Natural killer cell treated with Interleukin-12 subunit alpha and Interleukin-12 subunit beta and Interleukin-15 and Interleukin-18, amount 100 ng/mL, for 72 hours (primary cell): ENCODE measurements at places on chromosomes 1 and 21. TPM values are rescaled to one million over a fixed set of nuclear protein-coding genes. Genes with fewer than 3 reads are reported as not detected.

- H3K4me3 ChIP-seq = no peak overlapping the region
- no peak for DNase-seq
- H3K36me3 ChIP-seq = no peaks in the 10 kb centered on the region
- H3K27ac ChIP-seq = no peak overlapping the region
Measured at GRCh38 chr1:247576514-247576913, 11.6 kb upstream of the OR2G2 start.

CD52 gene
- 17.2 TPM for total RNA-seq

DNA sequence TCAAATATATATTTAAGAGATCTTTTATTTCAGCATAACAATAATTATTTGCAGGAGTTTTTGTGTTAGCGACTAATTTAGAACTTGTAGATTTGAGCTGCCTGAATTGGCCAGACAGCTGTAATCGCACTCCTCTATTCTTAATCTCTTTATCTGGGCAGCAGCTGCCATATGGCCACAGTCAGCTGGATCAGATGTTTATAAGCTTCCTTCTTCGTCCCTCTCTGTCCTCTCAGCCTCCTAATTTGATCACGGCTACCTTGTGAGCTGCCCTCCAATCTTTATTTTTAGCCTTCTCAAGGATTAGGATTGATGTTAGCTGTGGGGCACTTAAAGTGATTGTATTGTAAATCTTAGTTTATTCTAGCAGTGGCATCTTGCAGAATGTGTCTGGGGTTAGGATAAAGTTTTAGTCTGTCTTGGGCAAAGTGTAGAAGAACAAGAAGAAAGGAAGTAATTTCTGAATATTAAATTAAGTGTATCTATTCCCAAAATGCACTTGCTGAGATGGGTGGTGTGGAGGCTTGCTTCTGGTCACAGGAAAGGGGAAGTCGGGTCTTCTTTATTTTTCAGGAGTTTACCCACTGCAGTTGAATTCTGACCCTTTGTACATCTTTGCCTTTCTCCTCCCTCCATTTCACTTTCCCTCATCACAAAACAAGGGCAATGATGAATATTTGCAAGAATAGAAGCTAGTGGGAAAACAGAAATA is 1.1 kb downstream of the ZBTB18 start:
- no peaks in the 10 kb centered on the region for H3K36me3 ChIP-seq
- DNase-seq = no peak
- H3K4me1 ChIP-seq = peaks cover 14% of the 10 kb centered on the region
- no peak overlapping the region for H3K4me3 ChIP-seq

DNA sequence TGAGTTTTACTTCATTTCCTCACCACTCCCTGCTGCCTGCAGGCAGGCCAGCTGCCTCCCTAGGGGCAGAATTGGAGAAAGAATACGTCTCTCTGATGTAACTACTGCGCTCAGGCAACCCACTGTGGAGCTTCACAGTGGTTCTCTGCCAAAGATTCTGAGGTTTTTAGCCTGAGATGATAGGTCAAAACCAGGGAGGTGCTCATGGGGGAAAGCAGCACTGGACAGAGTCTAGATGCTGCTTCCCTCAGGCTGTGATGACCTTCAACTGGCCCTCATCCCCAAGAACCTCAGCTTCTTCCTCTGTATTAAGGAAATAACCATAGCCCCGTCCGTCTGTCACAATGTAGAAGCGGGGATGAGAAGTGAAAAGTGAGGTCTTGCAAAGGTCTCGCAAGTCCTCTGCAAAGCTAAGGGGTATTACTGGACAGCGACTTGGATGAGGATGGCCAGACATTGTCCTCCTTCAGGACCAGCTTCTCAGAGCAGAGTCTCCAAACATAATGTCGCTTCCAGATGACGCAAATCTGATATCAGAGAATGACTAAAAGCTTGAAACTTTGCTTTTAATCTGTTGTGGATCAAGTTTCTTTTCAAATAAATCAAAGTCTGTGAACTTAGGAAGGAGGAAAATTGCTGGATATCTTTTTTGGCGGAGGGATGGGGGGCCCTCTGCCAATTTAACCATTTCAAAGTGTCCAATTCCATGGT is 65.9 kb upstream of the ATP5PO start:
- no peak overlapping the region for H3K4me3 ChIP-seq
- peaks cover 10% of the 10 kb centered on the region for H3K36me3 ChIP-seq
- peaks cover 76% of the 10 kb centered on the region for H3K4me1 ChIP-seq
- no peak for DNase-seq

- H3K36me3 ChIP-seq = no peaks in the 10 kb centered on the region
- H3K27me3 ChIP-seq = peaks cover 3% of the 10 kb centered on the region
- no peak overlapping the region for H3K27ac ChIP-seq
- H3K4me1 ChIP-seq = no peaks in the 10 kb centered on the region
Measured at GRCh38 chr1:107183011-107183410, 42.2 kb downstream of the NTNG1 start.

- H3K27ac ChIP-seq = no peak overlapping the region
- H3K36me3 ChIP-seq = no peaks in the 10 kb centered on the region
- peaks cover 9% of the 10 kb centered on the region for H3K4me1 ChIP-seq
- no peaks in the 10 kb centered on the region for H3K27me3 ChIP-seq
- no peak for DNase-seq
Measured at GRCh38 chr1:87902830-87903229, 574.1 kb downstream of the LMO4 start.

- H3K4me1 ChIP-seq = no peaks in the 10 kb centered on the region
- no peaks in the 10 kb centered on the region for H3K27me3 ChIP-seq
- no peak overlapping the region for H3K27ac ChIP-seq
- DNase-seq = no peak
Measured at GRCh38 chr1:58432851-58433668, 113.5 kb downstream of the OMA1 start.

GRCh38 chr1:214568328-214568727 is 16.9 kb upstream of the PTPN14 start:
- no peak overlapping the region for H3K27ac ChIP-seq
- H3K4me3 ChIP-seq = no peak overlapping the region
- H3K4me1 ChIP-seq = no peaks in the 10 kb centered on the region
- H3K36me3 ChIP-seq = no peaks in the 10 kb centered on the region
- DNase-seq = no peak
- H3K27me3 ChIP-seq = peaks cover 21% of the 10 kb centered on the region

S100A16 gene
- not detected for total RNA-seq

CELA3B gene
- not detected for total RNA-seq

CADM3 gene
- not detected for total RNA-seq

- no peak overlapping the region for H3K4me3 ChIP-seq
- H3K4me1 ChIP-seq = no peaks in the 10 kb centered on the region
- H3K27me3 ChIP-seq = peaks cover 3% of the 10 kb centered on the region
Measured at GRCh38 chr1:180611016-180611930, 20.5 kb upstream of the XPR1 start.

- DNase-seq = no peak
- no peaks in the 10 kb centered on the region for H3K36me3 ChIP-seq
- no peak overlapping the region for H3K4me3 ChIP-seq
- peaks cover 36% of the 10 kb centered on the region for H3K27me3 ChIP-seq
- no peak overlapping the region for H3K27ac ChIP-seq
Measured at GRCh38 chr1:153231785-153232184, 14.4 kb downstream of the PRR9 start.

C1orf232 gene
- not detected for total RNA-seq

- peaks cover 32% of the 10 kb centered on the region for H3K4me1 ChIP-seq
- H3K27ac ChIP-seq = peak within 1 kb of the TSS; percentile 74
- H3K27me3 ChIP-seq = no peaks in the 10 kb centered on the region
- no peak for DNase-seq
- H3K4me3 ChIP-seq = peak within 1 kb of the TSS; percentile 42
Measured at GRCh38 chr1:155940993-155941844, at the start of gene RXFP4. Gene RXFP4, plus strand, starts transcription at chr1:155941638. Its CDS starts 72 bp downstream, at chr1:155941710.

DNA sequence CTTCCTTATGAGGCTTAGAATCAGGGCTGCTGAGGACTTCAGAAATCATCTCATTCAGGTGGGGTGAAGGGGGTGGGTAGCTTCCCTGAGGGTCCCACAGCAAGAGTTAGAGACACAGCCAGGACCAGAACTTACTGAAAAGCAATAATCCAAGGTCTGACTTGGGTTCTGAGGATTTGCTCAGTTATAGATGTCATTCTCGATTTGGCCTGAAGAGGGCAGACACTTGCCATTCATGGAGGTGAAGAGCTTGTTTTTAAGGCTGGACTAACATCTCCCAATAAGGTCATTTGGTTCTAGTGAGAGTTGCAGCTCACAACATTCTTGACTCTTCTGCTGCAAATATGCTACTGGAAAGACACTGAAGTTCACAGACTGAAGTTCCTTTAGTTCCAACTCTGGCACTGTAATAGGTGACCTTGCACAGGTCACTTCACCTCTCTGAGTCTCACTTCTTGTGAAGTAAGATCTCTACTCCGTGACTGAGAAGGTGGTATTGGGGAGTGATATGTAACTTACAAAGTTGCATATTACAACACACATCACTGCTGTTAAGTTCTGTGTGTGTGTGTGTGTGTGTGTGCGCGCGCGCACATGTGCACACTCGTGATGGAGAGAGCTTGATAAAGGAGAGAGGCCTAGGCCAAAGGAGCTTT is 69.8 kb upstream of the DIRAS3 start:
- H3K27ac ChIP-seq = no peak overlapping the region
- H3K4me1 ChIP-seq = peaks cover 5% of the 10 kb centered on the region
- no peak overlapping the region for H3K4me3 ChIP-seq
- H3K27me3 ChIP-seq = no peaks in the 10 kb centered on the region
- DNase-seq = no peak

TACSTD2 gene
- not detected for total RNA-seq

GRCh38 chr1:220843481-220844011 is 35.7 kb upstream of the HLX start:
- no peak for DNase-seq
- H3K4me3 ChIP-seq = no peak overlapping the region
- H3K27ac ChIP-seq = no peak overlapping the region
- no peaks in the 10 kb centered on the region for H3K4me1 ChIP-seq

DNA sequence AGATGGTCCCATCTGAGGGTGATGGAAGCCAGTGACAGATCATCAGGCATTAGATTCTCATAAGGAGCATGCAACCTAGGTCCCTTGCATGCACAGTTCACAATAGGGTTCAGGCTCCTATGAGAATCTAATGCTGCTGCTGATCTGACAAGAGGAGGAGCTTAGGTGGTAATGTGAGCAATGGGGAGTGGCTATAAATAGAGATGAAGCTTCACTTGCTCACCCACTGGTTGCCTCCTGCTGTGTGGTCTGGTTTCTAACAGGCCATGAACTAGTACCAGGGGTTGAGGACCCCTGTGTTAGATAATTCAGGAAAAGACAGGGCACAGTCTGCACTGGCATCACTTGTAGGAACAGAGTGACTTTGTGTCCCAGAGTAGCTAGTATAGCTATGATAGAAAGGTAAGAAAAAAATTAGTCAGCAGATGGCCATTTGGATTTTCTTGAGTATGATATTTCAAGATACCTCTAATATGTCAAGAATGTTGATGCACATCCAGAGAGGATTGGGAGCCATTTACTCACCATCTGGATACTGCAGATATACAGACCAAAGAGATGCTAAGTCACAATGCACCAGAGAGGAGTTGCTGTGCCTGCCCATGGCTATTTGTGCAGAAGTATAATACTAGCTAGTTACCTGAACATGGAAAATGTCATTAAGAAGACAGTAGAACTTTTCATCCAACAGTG is 53.6 kb downstream of the ADCY10 start:
- DNase-seq = no peak
- H3K27ac ChIP-seq = no peak overlapping the region
- H3K36me3 ChIP-seq = no peaks in the 10 kb centered on the region
- H3K4me1 ChIP-seq = no peaks in the 10 kb centered on the region

GBP6 gene
- total RNA-seq = 0.19 TPM

DNA sequence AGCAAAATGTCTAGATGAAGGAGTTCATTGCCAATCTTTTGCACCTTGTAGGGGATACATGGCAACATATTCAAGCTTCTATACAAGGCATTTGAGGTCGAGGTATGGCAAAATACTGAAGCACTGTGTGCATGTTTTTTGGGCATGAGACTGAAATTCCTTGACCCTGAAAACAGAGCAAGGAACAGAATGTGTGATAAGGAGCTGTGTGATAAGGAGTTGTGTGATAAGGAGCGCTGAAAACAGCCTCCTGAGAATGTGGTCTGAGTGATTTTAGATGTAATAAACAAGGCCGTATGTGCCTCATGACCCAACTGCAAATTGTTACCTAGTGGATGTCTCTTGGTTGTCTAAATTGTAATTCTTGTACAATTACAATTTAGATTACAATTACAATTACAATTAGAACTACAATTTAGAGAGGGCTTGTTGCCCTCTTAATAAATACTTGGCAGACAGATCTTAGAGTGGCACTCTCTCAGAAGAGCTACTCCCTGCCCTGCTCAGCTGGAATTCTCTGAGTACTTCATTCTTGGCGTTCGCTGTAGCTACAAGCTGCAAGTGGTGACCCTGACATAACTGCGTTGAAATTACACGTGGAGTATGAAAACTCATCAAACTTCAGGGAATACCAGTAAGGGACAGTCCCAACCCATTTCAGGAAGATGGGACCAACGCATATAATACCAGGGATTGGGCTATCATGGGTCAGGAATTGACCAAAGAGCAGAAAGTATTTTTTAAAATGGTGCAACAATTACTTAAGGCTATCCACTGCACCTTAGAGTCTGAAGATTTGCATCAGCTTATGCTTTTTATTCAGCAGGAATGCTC is 20.0 kb upstream of the ITLN1 start:
- no peak for DNase-seq
- H3K36me3 ChIP-seq = no peaks in the 10 kb centered on the region
- H3K27me3 ChIP-seq = no peaks in the 10 kb centered on the region
- no peaks in the 10 kb centered on the region for H3K4me1 ChIP-seq
- H3K4me3 ChIP-seq = no peak overlapping the region

- no peaks in the 10 kb centered on the region for H3K4me1 ChIP-seq
- H3K27ac ChIP-seq = no peak overlapping the region
- no peaks in the 10 kb centered on the region for H3K27me3 ChIP-seq
- H3K36me3 ChIP-seq = peaks cover 3% of the 10 kb centered on the region
- DNase-seq = no peak
- no peak overlapping the region for H3K4me3 ChIP-seq
Measured at GRCh38 chr21:16125274-16125673, 395.5 kb downstream of the USP25 start.

VANGL2 gene
- total RNA-seq = not detected

MPC2 gene
- 37.1 TPM for total RNA-seq

GRCh38 chr1:229088711-229089110 is 182.2 kb upstream of the RAB4A start:
- peaks cover 14% of the 10 kb centered on the region for H3K36me3 ChIP-seq
- DNase-seq = no peak
- no peaks in the 10 kb centered on the region for H3K4me1 ChIP-seq
